AG09309 (cell line): ENCODE measurements at places on chromosomes 12 and 14.

DNA sequence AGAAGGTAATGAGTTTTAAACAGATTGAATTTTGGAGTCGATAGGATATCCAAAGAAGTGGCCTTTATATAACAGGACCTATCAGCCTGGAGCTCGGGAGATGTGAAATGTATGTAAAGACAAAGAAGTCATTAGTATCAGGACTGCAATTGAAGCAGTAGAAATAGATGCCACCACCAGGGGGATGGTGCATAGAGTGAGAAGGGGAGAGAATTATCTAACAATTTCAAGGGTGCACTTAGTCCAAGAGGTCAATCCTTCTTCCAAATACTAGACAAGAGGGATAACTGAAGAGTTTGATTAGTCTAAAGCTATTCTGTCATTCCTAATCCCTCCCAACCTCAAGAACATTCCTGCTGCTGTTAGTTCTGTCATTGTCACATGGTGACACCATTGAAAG is 127.8 kb downstream of the CFAP54 start:
- DNase-seq: no peak

DNA sequence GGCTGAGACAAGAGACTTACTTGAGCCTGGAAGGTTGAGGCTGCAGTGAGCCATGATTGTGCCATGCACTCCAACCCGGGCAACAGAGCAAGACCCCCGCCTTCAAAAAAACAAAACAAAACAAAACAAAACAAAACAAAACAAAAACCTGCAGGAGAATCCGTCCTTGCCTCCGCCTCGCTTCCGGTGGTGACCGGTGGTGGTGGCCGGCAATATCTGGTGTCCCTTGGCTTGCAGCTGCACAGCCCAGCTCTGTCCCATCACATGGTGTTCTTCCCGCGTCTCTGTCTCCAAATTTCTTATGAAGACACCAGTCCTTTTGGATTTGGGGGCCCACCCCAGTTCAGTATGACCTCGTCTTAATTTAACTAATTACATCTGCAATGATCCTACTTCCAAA is 10.0 kb downstream of the SMIM41 start:
- no peak for DNase-seq

- no peak for DNase-seq
Measured at GRCh38 chr12:106284358-106285105, 18.0 kb upstream of the TCP11L2 start.

DNA sequence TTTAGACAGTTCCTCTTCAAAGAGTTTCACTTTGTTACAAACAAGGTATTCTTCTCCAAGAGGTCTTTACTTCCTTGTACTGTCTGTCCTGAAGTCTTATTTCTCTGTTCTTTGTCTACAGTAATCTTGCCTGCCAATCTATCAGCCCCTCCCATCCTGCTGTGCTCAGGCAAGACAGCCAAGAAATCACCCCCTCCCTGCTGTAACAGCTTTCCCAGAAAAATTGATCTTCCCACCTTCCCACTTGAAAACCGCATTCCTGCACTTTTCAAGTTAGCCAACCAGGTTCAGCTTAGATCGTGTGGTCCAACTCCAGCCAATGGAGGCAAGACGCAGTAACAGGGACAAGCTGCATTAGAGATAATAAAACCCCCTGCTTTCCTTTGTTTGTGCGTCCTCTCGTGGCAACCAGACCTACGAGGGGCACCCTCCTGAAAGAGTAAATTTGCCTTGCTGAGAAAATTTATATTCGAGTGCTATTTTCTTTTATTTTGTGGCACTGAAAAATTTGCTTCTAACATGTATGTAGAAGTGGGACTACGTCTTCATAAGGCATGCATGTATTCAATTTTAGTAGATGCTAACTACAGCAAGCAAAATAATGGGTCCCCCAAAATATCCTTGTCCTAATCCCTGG is 46.5 kb upstream of the ESR2 start:
- no peak for DNase-seq

DNA sequence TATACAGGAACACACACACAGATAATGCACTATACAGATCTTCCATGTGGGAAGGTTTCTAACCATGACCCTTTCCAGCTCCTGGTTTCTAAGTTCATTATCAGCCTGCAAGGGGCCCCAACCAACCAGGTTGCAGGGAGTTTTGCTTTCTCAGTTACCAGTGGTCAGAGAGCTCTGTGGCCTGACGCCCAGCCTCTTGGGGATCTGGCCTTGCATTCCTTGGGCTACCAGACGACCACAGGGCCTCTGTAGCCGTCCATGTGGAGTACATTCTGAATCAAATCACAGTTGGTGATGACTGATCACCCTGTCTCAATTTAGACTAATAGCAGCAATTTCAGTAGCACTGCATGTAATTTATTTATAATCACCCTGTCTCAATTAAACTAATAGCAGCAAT is 47.5 kb downstream of the PAH start:
- no peak for DNase-seq

DNA sequence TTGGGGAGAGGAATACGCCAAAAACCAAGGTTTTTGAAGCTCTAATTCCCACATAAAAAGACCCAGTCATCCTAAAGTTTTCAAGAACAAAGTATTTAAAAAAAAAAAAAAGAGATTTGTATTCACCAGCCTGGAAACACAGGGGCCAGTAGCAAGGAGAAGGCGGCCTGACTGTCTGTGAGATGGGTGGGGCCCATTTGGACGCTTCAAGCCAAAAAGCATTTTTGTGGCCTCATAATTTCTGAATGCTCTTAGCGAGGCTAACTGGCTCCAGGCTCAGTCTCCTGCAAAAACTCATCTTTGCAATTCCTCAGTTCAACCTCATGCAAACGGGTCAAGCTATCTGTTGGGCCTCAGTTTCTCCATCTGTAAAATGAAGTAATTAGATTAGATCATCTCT is 514.1 kb downstream of the MED13L start:
- DNase-seq: peak; percentile 51

DNA sequence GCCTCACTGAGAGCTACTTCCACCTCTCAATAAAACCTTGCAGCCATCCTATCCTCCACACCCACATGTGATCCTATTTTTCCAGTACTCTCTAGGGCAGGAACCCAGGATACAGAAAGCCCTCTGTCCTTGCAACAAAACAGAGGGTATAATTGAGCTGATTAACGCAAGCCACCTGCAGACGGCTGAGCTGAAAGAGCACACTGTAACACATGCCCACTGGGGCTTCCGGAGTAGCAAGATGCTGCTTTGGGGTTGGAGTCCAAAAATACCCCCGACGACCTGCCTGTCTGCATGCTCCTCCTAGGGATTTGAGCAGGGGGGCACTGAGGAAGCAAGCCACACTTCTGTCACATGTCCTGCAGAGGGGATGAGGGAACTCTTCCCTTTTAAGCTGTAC is 401.1 kb upstream of the FOXG1 start:
- no peak for DNase-seq

DNA sequence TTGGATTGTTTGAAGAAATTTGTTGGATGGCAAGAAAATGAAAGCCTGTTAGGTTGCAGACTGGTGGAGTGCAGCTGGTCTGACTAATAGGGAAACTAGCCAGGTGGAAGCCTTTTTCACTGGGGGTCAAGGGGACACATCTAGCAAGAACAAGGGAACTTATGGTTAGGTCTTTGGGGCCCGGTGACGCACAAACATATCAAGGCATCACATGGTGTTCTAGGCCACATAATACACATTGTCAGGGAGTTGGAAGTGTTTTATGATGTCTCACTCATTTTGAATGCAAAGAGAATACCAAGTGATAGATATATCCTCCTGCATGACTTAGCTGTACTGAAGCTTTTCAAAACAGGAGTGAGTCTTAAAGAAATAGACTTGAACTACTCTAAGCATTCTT is 351.2 kb downstream of the KCNH5 start:
- DNase-seq: no peak

DNA sequence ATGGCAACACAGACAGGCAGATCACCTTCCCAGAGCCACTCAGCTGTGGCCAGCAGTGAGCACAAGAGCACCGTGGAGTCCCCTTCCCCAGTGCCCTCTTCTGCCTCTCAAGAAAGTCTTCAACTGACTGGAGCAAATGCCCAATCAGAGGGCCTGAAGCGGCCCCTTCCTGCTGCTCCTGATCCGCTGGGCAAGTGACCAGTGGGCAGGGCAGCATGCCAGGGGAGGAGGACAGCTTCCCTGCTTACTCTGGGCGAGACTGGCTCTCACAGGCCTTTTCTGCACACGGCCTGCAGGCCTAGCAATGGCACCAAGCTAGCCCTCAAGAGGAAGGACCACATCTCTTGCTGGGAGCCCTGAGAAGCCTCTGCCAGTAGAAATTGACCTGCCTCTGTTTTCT is 890 bp downstream of the KRT71 start:
- DNase-seq: no peak

GRCh38 chr14:40028991-40029390 is 596.8 kb upstream of the FBXO33 start:
- no peak for DNase-seq

DNA sequence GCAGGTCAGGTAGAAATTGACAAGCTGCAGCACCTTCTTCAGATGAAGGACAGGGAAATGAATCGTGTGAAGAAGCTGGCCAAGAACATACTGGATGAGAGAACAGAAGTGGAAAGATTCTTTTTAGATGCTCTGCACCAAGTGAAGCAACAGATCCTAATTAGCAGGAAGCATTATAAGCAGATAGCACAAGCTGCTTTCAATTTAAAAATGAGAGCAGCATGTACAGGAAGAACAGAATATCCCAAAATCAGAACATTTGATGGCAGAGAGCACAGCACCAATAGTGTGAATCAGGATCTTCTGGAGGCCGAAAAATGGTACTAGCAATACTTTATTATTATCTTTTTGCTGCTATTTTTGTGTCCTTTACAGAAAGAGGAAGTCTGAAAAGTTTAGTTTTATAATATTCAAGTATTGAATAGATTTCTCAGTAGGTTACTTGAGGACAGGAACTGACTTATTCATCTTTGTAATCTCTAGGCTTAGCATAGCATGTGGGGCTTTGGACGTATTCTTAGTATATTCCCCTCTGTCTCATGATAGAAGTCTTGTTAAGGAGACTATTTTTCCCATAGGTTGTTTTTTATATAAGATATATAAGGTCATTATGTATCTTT is 30.8 kb downstream of the BBOF1 start:
- no peak for DNase-seq
